Activated T-cell treated with anti-CD3 and anti-CD28 coated beads, Interleukin-2, amount 50 U/mL, for 4 hours (primary cell): ENCODE measurements at places on chromosomes 5 and 9.

- DNase-seq, result no peak
These were observed 364.6 kb downstream of the DMRT2 start for GRCh38 chr9:1414711-1415131.

- no peak for DNase-seq
These were observed 42.5 kb upstream of the EXOC3 start for GRCh38 chr5:400282-401145.

DNA sequence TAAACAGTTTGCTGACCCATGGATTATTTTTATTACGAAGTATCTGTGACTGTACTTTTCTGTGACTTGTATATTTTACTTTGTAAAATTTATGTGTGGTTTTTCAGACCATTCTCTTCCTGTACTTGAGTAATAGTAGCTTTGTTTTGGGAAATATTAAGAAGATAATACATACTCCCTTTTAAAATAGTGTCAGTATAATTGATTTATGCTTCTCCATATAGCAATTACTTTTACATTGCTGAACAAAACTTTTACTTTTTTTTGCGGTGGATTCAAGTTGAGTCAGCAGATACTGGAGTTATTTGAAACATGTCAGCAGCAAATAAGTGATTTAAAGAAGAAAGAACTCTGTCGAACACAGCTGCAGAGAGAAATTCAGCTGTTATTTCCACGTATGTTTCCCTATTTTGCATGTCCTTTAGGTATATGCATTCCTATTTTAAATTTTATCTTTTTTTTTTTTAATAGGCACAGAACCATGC lies 28.4 kb downstream of the TENT2 start:
- no peak for DNase-seq

GRCh38 chr5:178273665-178274541 lies 41.3 kb upstream of the PHYKPL start:
- no peak for DNase-seq

GRCh38 chr9:38680837-38681445 lies 39.0 kb downstream of the FAM240B start:
- no peak for DNase-seq
